ENCODE measurements at places on chromosomes 4 and X.

DNA sequence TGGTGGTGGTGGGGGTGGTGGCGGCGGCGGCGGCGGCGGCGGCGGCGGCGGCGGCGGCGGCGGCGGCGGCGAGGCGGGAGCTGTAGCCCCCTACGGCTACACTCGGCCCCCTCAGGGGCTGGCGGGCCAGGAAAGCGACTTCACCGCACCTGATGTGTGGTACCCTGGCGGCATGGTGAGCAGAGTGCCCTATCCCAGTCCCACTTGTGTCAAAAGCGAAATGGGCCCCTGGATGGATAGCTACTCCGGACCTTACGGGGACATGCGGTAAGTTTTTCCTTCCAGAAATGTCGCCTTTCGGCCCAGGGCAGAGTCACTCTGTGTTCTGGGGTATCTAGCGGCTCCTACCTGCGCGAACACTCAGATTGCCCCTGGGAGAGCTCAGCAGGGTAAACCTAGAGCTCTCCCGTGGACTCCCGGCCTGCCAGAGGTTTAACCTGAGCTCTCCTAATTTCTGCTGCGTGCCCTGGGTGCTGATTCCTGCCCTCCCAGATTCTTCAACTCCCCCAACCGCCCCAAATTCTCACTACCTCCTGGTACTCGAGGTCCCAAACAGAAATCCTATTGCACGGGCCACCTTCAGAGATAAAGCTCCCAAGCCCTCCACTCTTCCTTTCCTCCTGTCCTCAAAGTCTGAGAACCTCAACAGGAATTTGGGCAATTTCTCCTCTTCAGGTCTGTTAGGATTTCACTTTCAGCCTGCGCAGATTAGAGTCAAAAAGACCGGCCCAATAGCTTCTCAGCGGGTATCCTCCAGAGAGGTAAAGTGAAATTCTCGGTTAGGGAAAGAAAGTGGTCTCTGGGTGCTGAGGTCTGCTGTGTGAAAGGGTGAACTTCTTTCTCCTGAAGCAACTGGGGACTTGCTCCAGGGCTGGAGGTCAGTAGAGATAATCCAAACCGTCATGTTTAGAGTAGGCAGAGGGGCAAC lies 2.9 kb downstream of the AR start:
- peaks cover 50% of the 10 kb centered on the region for H3K27me3 ChIP-seq
- H3K27ac ChIP-seq = no peak overlapping the region
- H3K4me1 ChIP-seq = peaks cover 5% of the 10 kb centered on the region
- H3K36me3 ChIP-seq = no peaks in the 10 kb centered on the region
- peak overlapping the region; percentile 21 for H3K4me3 ChIP-seq

DNA sequence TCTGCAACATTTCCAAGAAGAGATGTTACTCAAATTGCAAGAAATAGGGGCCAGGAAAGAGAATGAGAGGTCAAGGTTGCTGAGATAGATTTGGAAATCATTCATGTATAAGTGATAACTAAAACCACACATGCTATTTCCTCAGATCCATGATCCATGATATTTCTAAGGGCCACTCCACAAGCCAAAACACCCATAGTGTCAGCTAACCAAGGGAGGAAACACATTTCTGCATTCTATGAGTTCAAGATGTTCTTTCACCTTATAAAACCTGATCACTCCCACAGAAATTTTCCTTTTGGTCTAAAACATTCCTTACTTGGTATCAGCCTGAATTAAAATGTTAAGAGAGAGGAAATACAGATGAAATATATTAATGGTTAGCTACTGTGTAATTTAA lies 47.2 kb downstream of the TBCK start:
- H3K27me3 ChIP-seq = no peaks in the 10 kb centered on the region
- H3K4me3 ChIP-seq = no peak overlapping the region
- peaks cover 3% of the 10 kb centered on the region for H3K4me1 ChIP-seq
- no peaks in the 10 kb centered on the region for H3K36me3 ChIP-seq
- DNase-seq = no peak

DNA sequence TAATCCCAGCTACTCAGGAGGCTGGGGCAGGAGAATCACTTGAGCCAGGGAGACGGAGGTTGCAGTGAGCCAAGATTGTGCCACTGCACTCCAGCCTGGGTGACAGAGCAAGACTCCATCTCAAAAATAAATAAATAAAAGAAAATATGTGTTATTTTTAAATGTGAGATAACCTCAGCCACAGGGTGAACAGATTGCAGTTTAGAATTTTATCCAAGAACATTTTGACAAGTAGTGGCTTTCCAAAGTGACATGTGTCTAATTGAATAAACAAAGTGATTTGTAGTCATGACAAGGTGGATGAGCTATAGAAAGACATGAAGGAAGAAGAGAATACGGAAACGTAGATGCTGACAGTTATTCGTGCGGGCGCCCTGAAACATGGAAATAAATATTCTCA lies 176.1 kb downstream of the DCTD start:
- H3K4me1 ChIP-seq = no peaks in the 10 kb centered on the region
- no peak for DNase-seq
- no peak overlapping the region for H3K4me3 ChIP-seq
- no peak overlapping the region for H3K27ac ChIP-seq
- H3K27me3 ChIP-seq = no peaks in the 10 kb centered on the region

DNA sequence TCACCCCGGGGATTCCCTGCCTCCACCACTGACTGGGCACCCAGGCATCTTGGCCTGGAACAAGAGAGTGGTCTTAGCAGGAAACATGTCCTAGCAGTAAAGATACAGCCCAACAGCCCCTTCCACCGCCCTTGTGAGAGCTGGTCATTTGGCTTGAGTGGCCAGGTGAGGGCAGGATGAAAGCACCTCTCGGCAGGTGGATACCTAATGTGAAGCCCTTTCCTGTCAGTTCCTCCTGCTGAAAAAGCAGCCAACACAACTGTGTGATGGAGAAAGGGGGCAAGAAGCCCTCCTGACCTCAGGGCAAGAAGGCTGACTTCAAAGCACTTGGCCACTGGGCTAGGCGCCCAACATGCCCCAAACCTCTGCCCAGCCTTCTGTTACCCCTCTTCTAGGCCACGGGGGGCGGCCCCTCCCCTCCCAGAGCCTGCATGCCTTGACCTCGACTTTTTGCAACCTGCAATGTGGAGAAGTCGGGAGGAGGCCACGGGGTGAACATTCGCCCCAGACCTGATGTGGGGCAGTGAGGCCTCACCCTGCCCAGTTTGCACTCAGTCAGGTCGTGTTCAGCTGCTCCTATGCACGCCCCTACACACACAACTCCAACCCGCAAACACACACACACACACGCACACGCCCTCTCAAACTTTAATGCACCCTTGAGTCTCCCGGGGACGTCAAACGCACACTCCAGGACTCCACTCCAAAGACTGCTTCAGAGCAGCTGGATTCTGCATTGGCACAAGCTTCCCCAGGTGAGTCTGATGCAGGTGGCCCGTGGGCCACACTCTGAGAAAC lies 1.1 kb downstream of the LGI2 start:
- H3K4me1 ChIP-seq = no peaks in the 10 kb centered on the region
- H3K27me3 ChIP-seq = peaks cover 10% of the 10 kb centered on the region
- no peak for DNase-seq
- peak overlapping the region; percentile 31 for H3K4me3 ChIP-seq
- no peak overlapping the region for H3K27ac ChIP-seq
- H3K36me3 ChIP-seq = no peaks in the 10 kb centered on the region

DNA sequence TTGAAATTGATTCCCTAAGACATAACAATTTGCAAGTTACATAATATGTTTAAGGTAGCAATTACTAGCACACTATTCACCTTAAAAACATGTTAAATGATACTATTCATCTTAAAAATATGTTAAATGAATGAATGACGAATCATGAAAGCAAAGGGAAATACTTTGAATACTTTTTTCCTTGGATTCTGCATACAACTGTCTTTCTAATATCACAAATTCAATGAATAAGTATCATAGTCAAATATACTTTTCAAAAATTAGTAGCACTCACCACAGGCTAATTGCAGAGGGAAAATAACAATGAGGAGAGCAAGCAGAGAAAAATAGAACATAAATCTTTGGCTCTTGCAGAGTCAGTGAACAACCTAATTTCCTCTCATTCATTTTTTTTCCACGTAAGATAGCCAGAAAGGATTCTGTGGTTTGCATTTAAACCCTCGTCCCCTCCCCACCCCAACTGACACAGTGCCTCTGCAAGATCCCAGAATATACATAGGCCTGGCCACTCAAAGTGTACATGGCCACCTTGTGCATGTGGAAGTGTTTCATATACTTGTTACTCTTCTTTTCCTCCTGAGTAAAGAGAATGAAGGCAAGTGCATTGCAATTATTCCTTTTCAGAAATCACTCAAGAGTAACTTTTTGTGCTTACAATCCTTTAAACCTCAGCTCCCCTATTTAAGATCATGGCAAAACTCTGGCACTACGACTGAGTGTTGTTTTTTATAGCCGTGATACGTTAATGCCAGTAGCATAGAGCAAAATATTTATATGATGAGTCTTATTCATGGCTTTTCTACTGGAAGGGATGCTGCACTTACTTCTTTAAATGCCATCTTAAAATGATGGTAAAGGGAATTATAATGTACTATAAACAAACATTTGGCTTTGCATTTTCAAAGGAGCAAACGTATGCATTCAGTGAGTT lies 236.4 kb downstream of the PDGFC start:
- H3K4me1 ChIP-seq = no peaks in the 10 kb centered on the region
- H3K36me3 ChIP-seq = no peaks in the 10 kb centered on the region
- H3K4me3 ChIP-seq = no peak overlapping the region
- H3K27me3 ChIP-seq = no peaks in the 10 kb centered on the region

DNA sequence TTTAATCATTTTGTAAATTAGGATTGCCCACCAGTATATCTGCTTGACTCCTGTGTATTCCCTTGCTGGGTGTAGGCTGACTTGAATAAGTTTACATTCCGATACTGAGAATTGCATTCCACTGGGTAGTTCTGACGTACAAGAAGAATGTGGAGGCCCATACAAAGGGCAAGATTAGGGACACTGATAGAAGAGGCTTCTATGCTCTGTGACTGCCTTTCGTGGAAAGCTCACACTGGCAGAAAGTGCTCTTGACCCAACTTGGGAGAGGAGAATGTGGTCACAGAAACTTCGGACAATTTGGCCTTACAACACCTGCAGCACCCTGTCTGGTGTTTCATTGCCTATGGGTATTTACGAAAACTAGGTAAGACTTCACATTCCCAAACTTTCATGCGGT lies 126.3 kb downstream of the RAPGEF2 start:
- H3K4me1 ChIP-seq = peaks cover 21% of the 10 kb centered on the region
- no peaks in the 10 kb centered on the region for H3K27me3 ChIP-seq
- no peak for DNase-seq
- H3K36me3 ChIP-seq = no peaks in the 10 kb centered on the region

GRCh38 chr4:30719454-30720020 lies 632 bp upstream of the PCDH7 start:
- H3K4me3 ChIP-seq = peak overlapping the region; percentile 47
- H3K27me3 ChIP-seq = peaks cover 82% of the 10 kb centered on the region
- H3K36me3 ChIP-seq = no peaks in the 10 kb centered on the region
- DNase-seq = peak; percentile 48
- H3K4me1 ChIP-seq = peaks cover 42% of the 10 kb centered on the region

GRCh38 chrX:30373479-30373878 lies 64.3 kb upstream of the NR0B1 start:
- H3K27me3 ChIP-seq = no peaks in the 10 kb centered on the region
- no peaks in the 10 kb centered on the region for H3K4me1 ChIP-seq
- H3K27ac ChIP-seq = no peak overlapping the region
- no peak for DNase-seq
- H3K36me3 ChIP-seq = no peaks in the 10 kb centered on the region
- no peak overlapping the region for H3K4me3 ChIP-seq

DNA sequence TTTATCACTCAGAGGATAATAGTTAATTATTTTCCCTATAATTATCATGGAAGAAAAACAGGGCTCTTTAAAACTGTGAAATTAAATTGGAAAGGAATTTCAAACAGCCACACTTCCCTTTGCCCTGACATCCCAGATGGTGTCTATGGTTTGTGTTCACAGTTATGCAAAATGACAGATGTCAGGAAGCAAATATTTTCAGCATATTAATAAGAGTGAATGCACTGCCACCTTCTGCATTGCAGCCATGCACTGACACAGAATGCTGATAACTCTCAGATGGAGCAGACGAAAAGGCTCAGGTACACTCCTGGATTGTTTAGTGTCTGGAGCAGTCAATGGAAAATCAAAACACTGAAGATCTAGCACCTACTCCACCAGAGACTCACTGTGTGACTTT lies 57.6 kb downstream of the RWDD4 start:
- no peak overlapping the region for H3K4me3 ChIP-seq
- H3K36me3 ChIP-seq = no peaks in the 10 kb centered on the region
- no peak for DNase-seq
- no peak overlapping the region for H3K27ac ChIP-seq

- H3K36me3 ChIP-seq = no peaks in the 10 kb centered on the region
- H3K27ac ChIP-seq = no peak overlapping the region
- no peaks in the 10 kb centered on the region for H3K4me1 ChIP-seq
- DNase-seq = no peak
- H3K27me3 ChIP-seq = no peaks in the 10 kb centered on the region
Measured at GRCh38 chr4:42123071-42123644, 29.3 kb downstream of the BEND4 start.

DNA sequence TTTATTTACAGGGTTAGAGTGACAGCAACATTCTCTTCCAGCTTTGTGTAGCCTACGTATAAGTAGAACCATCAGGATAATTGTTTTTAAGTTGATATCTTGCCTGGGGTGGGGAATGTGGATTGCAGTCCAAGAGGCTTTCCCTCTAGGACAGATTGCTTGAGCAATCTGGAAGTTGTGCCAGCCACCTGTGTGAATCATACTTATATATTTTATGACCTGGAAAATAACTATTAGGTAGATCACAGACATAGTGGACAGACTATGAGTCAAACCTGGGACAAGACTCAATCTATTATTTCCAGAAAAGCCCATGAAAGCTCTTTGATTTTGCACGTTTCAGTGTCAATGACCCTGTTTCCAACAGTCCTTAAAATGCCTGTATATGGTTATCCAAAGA lies 98.9 kb downstream of the TLL1 start:
- no peak overlapping the region for H3K4me3 ChIP-seq
- H3K27me3 ChIP-seq = no peaks in the 10 kb centered on the region
- no peaks in the 10 kb centered on the region for H3K36me3 ChIP-seq
- no peak for DNase-seq
- no peaks in the 10 kb centered on the region for H3K4me1 ChIP-seq

DNA sequence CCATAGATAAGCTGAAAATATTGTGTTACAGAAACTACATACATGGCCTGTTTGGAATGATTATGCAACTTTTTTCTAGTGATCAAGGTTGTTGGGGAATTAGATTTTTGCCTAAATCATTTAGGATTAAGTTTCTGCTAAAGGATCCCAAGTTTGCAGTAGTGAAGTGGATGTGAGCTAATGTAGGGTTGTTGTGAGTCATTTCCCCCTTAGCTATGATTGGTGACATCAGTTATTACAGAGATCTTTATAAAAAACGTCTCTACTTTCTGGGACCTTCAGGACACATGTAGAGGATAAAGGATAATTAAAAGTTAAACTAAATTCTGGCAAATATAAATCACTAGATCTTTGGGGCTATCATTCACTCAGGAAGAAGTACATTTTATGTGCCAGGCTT lies 133.3 kb downstream of the GATB start:
- H3K36me3 ChIP-seq = no peaks in the 10 kb centered on the region
- H3K27ac ChIP-seq = no peak overlapping the region
- H3K4me1 ChIP-seq = no peaks in the 10 kb centered on the region
- DNase-seq = no peak

- peak; percentile 31 for DNase-seq
- peaks cover 11% of the 10 kb centered on the region for H3K4me1 ChIP-seq
- H3K4me3 ChIP-seq = no peak overlapping the region
- H3K36me3 ChIP-seq = no peaks in the 10 kb centered on the region
- H3K27ac ChIP-seq = no peak overlapping the region
- H3K27me3 ChIP-seq = peaks cover 84% of the 10 kb centered on the region
Measured at GRCh38 chr4:174216799-174217272, 66.6 kb downstream of the FBXO8 start.

Measured in left lung (tissue), 14 donors.